Activated CD4-positive, alpha-beta T cell treated with anti-CD3 and anti-CD28 coated beads, Interleukin-2, amount 10 ng/mL, durations not matched to agents 24 days and 14 days (primary cell): ENCODE measurements at places on chromosomes 3 and 15. TPM values are rescaled to one million over a fixed set of nuclear protein-coding genes. Genes with fewer than 3 reads are reported as not detected.

DNA sequence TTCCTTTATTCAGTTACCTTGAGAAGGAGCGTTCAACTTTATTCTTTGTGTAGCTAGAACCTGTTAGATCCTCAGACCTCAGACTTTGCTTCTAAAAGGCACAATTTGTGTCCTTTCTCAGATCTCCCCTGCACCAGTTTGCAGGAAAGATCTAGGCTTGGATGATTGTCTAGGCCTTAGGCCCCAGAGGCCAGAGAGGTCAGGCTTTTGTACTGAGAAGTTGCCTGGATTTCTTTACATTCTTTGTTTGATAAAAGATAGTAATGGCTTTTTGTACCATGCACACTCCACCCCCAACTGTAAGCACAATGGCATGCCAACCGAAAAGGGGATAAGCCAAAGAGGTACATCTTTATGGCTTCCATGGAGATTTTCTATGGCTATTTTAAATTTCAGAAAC, 719.6 kb upstream of the NR2F2 start:
- no peak overlapping the region for H3K4me3 ChIP-seq
- no peaks in the 10 kb centered on the region for H3K4me1 ChIP-seq
- H3K36me3 ChIP-seq, result no peaks in the 10 kb centered on the region
- H3K27ac ChIP-seq, result no peak overlapping the region
- DNase-seq, result no peak

GOLGA8T gene
- not detected in 2 replicates for total RNA-seq

BBX gene
- total RNA-seq, result 37.2 and 39.6 TPM in 2 replicates

REC114 gene
- not detected in 2 replicates for total RNA-seq
